ENCODE measurements at places on chromosomes 4 and X.

DNA sequence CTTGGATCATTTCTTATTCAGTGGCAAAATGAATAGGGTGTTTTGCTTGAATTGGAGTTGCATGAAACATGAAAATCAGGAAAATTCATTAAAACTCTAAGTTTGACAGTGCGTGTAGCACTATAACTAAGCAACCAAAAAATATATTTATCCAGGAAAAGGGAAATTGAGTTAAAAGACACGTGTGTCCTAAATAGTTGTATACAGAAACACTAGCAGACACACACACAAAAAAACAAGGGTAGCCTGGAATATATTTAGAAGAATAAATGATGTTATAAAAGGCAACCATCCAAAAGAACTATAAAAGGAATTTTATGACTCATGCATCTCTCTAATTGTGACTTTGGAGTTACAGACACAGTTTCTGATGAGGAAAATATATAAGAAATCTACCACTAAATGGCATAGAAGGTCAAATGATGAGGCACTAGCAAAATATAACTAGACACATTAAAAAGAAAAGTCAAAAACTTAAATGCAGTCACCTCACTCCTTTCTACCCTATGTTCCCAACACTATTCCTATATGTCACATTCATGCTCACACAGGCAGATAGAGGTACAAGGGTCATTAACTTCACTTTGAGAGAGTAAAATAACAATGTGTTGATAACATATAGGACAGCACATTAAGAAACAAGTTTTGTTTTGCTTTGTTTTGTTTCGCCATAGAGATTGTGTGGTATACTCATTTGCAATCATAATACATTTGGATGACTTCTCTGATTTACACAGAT is 793.6 kb upstream of the INTU start:
- DNase-seq = no peak

DNA sequence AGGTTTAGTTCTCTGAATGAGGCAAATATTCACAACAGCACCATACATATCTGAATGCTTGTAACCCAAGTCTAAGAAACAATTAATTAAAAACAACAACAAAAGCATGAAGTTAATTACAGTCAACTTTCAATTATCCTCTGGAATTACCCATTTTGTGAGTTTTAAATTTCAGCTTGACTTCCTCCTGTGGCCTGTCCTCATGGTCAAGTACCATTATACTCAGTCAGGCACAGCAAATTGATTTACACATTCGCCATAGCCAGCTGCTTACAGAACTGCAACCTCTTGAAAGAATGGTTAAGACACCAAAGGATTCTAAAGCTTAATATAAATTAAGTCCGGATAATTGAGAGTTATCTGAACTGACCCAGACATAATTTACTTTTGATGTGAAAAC is 306.5 kb downstream of the CAMK2D start:
- DNase-seq = no peak

GRCh38 chr4:163967710-163968109 is 473.2 kb downstream of the TMA16 start:
- DNase-seq = no peak

- DNase-seq = no peak
These were observed 21.5 kb downstream of the FAM114A1 start for GRCh38 chr4:38889143-38889542.

GRCh38 chr4:76943790-76944189 is 5.8 kb upstream of the SEPTIN11 start:
- no peak for DNase-seq

DNA sequence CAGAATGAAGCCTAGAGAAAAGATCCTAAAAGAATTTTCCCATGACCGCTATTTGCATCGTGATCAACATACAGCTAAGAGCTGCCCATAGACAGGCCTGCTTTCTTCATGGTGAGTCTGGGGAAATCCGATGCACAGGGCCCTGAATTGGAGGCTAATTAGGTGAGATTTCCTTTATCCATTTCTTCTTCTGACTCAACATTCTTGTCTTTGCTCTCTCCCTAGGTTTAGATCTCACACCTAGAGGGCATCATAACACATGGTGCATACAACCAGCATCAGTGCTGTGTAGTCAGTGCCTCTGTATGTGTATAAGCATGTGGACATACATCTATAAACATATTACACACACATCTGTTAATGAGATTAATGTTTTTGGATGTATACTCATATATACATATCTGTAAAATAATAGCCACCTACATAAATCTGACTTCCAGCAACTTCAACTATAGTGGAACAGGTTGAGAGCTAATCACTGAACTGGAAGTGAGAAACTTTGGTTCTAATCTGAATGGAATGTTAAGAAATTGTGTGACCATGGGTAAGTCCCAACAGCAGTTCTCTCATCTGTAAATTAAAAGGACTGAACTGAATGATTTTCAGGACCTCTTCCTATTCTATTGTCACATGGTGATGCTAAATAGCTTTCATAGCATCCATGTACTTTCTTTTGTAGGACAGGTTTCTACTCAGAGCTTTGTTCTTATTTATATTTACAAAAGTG is 17.5 kb downstream of the GATB start:
- DNase-seq = no peak
